Activated T-helper 9 cell treated with anti-CD3 and anti-CD28 coated beads, Interleukin-2, amount 50 U/mL, for 16 hours (primary cell): ENCODE measurements at places on chromosomes 6 and 20.

GRCh38 chr6:52377538-52378221 lies 15.7 kb downstream of the PAQR8 start:
- DNase-seq, result no peak

GRCh38 chr6:48757661-48758060 lies 646.7 kb upstream of the PTCHD4 start:
- no peak for DNase-seq

DNA sequence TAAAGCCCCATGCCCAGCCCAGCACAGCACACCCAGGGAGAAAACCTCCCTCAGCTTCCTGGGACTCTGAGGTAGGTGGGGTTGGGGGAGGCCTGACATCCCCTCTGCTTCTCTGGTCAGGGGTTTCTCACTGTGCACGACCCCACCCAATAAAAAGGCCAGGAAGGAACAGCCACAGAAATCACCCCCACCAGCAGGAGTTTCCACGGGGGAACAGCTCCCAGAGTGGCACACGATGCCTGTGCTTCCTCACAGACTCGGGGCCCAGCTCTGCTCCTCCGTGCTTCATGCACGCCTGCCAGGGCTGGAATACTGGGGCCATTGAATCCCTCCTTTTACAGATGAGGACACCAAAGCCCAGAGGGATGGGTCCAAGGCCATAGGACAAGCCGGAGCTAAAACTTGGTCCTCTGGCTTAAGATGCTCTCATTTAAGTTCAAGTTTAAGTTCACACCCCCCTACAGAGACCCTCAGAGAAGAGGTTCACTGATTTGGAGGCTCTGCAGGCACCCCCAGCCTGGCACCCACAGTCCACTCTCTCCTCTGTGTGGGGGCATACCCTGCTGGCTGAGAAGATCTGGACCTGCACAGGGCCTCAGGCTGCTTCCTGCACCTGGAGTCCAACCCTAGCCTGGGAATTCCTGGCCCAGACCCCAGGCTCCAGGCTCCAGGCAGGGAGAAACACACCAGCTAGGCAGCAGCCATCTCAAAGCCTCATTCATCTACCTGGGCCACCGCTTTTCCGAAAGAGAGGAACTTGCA lies 14.3 kb downstream of the ACSS1 start:
- no peak for DNase-seq

- DNase-seq, result no peak
Observed at GRCh38 chr20:11234181-11234580, 560.4 kb upstream of the JAG1 start.

DNA sequence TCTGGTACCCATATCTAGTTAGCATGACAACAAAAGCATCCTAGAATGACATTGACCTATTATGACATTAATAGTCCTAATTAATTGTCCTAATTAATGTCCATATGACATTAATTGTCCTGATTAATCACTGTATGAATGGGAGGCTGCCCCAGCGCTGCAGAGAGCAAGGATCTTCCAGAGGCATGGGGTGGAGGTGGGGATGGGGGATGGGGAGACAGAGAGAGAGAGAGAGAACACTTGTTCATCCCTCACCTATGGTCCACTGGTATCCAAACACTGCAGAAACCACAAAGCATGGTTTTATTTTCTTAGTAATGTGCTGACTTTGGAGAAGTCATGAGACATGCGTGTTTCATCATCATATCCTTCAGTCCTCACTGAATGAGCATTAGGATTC lies 235.1 kb downstream of the FNDC1 start:
- no peak for DNase-seq

DNA sequence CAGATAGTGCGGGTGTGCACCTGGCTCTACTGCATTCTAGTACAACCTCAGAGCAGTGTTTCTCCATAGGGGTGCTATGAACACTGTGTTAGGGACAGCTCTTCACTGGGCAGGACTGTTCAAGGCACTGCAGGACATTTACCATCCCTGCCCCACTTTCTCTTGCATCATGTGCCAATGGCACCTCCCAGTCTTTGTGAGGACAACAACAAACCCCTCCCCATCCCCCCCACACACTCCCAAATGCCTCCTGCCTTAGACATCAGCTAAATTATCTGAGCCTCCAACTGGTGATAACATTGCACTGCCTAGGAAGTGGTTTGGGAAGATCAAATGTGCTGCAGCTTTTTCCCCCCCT lies 98.9 kb downstream of the FYN start:
- no peak for DNase-seq

DNA sequence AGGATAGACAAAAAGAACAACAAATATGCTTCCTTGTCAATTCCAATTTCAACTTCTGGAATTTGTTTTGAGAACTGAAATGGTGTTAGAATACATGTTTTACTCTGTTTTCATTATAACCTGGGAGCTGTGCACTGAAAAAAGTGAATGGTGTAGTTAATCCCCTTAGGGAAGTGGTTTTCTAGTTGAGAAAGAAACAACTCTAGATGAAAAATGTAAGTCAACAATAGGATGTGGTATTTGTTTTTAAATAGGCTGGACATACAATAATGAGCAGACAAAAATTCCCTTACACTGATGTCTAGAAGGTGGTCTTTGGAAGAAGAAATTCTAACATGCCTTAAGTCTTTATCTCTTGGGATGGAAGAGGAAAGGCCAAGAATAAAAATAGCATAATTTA lies 59.9 kb upstream of the TINAG start:
- DNase-seq, result no peak

DNA sequence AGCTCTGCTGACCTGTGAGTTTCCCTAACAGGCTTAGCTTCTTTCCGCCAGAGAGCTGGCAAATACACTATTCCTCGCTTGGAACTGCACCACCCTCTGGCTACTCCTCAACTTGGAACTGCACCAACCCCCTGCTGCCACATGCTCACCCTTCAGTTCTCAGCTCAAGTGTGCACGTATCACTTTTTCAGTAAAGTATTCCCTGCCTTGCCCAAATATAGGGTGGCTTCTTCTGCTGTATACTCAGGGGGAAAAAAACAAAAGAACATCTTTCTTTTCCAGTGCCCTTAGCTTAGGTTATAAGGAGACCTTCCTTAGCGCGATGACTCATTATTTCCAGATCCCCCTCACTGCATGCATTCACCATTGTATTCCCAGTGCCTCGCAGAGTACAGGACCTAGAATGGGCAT lies 21.2 kb downstream of the GNAS-AS1 start:
- DNase-seq, result no peak

- no peak for DNase-seq
Observed at GRCh38 chr20:18686696-18687095, 98.8 kb downstream of the DTD1 start.

DNA sequence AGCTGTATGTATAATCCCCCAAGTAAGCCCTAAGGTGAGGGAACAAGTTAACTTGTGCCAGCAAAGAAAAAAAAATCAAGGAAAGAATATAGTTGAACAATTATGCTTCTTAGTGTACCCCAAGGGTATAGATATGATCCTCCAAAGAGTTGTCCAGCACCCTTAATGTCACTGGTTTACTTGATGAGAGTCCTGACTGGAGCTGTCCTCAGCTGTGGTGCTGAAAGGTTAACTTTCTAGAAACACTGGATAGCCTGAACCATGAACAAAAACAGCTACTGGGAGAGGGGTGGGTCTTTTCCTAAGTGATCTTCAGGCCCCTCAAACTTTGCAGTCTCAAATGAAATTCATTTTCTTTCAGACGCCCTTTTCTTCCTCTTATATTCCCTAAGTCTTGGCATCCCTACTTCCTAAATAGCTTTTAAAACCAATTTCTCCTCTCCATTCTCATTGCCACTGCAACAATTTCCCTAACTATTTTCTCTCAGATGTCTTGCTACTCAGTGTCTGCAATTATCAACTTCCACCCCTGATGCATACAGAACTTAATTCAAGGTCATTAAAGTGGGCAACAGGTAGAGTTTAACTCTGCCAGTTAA lies 83.5 kb upstream of the PROKR2 start:
- no peak for DNase-seq
